Stimulated activated CD4-positive, alpha-beta T cell treated with anti-CD3 and anti-CD28 coated beads, Interleukin-15, amount 100 ng/mL, for 48 hours (primary cell): ENCODE measurements at places on chromosomes 2 and 18.
A peak's percentile ranks its signal among the peaks of the same experiment; 100 is the strongest.

GRCh38 chr18:6793986-6794385 lies 64.5 kb downstream of the ARHGAP28 start:
- no peak for DNase-seq

GRCh38 chr2:155190342-155190741 lies 491.8 kb downstream of the KCNJ3 start:
- no peak for DNase-seq

DNA sequence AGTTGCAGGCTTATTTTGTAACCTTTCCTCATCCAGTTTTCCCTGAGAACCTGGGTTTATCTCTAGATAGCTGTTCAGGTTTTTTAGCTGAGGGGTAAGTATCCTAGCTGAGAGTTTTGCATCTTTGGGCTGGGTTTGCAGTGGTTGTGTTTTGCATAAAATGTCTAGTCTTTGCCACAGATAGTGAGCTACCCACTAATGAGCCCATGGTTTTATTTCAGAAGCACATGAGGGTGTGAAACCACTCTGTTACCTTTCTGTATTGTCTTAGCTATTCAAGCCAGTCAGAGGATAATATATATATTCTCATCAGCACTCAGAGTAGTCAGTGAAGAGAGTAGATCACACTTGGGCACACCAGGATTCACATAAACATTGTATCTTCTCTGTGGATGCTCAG lies 24.6 kb upstream of the TXNDC2 start:
- no peak for DNase-seq

DNA sequence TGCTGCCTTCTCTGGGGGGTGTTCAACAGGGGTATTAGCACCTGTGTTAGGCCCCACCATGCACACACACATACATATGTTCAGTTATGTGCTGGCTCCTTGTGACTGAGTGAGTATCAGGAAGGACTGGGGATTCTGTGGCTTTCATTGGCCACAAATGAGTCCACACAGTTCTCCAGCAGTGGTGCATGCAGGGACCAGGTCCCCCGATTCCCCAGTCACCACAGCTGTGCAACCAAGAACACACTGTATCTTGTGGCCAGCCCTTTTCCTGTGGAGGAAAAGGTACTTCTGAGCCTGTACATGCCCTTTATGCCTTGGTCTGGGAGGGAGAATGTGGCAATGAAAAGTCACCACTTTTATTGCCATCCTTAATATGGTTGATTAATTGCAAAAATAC lies 74.9 kb upstream of the KLF7 start:
- no peak for DNase-seq

DNA sequence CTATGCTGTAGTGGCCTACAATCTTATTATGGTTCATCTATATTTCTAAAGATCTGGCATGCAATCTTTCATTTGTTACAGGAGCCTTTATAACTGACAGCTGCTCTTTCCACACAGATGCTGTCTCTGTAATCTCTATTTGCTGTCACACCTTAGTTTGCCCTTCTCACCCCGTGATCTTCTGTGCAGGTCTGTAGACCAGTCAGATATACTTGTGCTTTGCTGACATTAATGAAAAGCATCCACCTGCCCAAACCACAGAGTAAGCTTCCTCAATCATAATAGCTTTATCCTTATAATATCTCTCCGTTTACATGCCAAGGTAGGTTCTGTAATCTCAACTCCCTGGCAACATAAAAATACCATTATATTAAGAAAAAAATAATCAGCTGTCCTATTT lies 122.4 kb downstream of the GRB14 start:
- DNase-seq, result no peak

GRCh38 chr18:35190948-35191697 lies 49.7 kb upstream of the ZNF397 start:
- no peak for DNase-seq

GRCh38 chr18:48777744-48778116 lies 173.0 kb downstream of the SMAD7 start:
- no peak for DNase-seq

- DNase-seq, result no peak
Observed at GRCh38 chr2:23495661-23496114, 110.7 kb downstream of the KLHL29 start.

GRCh38 chr2:73013936-73014335 lies 57.6 kb downstream of the SFXN5 start:
- no peak for DNase-seq

GRCh38 chr18:41499345-41499744 lies 455.7 kb upstream of the PIK3C3 start:
- no peak for DNase-seq

GRCh38 chr2:238817382-238817781 lies 30.5 kb upstream of the TWIST2 start:
- no peak for DNase-seq

GRCh38 chr2:241844066-241844728 lies 14.5 kb downstream of the PDCD1 start:
- peak; percentile 84 for DNase-seq

DNA sequence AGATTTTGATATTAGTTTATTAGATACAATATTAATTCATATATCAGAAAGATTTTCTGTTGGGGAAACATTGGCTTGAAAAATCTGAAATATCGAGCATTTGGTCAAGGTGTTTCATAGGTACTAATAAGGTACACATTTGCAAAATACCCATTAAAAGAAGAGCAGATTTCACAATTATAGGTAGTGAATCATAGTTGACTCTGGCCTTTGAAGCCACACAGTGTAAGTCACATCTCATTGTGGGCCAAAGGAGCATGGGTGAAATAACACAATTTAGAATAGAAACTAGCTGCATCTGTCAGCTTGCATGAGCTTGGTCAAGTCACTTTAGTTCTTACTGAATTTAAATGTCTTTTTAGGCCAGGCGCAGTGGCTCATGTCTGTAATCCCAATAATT lies 4.9 kb downstream of the KDM3A start:
- no peak for DNase-seq

GRCh38 chr2:71865391-71865965 lies 282.2 kb downstream of the CYP26B1 start:
- DNase-seq, result no peak

GRCh38 chr2:128304715-128305554 lies 13.7 kb downstream of the HS6ST1 start:
- DNase-seq, result no peak

DNA sequence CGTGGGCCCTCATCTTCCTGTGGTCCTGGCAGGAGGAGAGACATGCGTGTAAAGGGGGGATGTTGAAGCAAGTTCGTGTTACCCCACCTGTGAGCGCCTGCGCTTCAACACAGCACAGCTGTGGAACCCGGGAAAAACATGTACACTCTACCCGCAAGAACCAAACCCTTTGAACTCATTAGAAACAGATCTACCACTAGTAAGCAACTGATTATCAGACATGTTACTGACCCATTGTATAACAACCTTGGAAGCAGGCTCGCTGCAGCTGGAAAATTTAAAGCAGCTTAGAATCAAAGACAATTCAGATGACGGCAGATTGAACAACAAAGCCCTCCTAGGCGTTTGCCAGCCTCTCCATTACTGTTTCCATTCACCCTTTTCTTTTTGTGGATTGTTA lies 771.7 kb upstream of the SALL3 start:
- no peak for DNase-seq

GRCh38 chr2:39664232-39664887 lies 1.4 kb upstream of the TMEM178A start:
- no peak for DNase-seq

DNA sequence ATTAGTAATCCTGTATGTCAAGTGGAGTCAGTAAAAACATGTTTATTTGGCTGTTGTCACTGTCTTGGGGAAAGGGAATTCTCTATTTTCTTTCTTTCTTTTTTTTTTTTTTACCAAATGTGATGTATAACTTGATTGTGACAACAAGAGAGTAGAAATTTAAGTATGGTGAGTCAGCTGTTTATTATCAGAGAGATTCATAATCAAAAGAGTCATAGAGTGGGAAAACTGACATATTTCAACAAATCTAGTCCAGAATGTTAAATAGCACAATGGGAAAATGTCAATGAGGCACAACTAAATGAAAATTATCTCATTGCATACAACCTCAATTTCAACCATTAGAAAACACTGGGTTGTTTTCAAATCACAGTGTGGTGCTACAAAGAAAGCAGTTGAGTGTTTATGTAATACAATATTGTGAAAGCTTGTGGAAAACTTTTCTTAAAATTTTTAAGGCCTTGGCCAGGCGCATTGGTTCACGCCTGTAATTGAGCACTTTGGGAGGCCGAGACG lies 111.9 kb upstream of the DTNA start:
- no peak for DNase-seq

GRCh38 chr18:2657788-2658458 lies 2.4 kb downstream of the SMCHD1 start:
- DNase-seq, result no peak

GRCh38 chr2:120866071-120866470 lies 130.4 kb downstream of the GLI2 start:
- no peak for DNase-seq

GRCh38 chr2:168348076-168348475 lies 100.7 kb upstream of the STK39 start:
- DNase-seq, result no peak

DNA sequence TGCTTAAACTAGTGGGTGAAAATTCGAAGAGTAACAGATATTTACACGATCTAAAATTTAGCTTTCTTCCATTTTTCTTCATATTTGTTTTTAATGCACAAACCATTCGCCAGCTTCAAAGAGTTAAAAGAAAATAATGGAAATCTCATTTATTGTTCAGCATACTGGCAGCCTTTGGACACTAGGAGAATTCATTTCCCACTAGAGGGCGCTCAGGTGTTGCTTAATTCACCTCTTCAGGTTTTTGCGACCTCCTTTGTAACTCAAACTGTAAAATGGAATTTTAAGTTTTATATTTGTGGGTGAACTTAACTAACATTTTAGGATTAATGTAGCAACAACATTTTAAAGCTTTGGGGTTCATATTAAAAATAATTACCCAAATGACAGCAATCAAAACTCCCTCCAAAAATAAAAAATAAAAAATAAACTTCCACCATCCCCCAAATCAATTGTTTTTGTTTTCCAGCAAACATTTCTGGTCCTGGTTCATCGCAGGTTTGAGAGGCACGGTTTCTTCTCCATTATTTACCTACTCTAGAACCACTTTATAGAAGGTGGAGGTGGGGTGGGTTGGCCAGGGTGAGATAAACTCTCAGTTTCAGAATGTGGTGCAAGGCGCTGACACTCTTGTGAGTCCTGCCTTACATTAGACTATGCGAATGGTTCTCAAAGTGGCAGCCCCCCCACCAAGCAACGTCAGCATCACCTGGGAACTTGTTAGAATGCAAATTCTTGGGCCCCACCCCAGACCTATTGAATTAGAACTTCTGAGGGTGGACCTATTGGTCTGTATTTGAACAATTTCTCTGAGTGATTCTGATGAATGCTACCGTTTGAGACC lies 24.7 kb upstream of the PNPT1 start:
- DNase-seq, result peak; percentile 4

DNA sequence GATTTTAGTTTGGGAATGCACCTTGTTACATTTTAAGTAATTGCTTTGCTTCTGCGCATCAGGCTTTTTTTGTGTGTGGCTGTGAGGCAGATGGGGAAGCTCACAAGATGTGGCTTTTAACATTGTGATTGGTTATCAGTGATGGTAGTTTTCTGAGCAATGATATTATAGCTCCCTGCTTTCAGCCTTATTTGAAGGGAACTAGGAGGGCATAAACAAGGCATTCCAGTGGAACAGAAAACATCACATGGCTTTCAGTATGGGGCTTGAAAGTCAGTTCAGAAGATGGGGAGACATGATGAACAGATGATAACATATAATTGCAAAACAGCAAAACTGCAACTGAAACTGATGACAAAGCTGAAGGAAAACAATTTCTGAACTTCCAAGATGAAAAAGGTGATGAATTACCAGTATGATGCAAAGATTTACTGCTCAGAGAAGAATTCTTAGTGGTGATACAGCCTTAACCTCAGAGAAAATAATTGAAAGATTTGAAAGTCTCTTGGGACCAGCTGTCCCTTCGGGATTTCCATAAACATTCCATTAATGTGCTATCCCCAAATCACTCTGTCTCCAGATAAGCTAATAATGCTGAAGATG lies 439.7 kb downstream of the RND3 start:
- no peak for DNase-seq

DNA sequence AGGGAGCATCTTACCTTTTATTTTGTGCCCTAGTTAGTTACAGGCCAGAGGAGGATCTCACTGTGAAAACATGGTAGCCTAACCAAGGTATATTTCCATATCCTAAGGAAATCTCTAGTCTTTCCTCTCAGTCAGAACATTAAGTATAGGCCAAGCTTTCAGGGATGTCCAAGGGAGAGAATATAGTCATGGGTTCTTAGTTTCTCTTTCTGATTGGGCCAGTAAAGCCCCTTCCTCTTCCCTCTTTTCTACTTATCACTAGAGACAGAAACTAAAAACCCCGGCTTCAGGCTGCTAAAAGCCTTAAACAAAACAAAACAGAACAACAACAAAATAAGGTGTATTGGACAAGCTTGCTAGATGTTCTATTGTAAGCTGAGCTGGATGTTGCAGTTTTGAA lies 44.3 kb upstream of the TNFRSF11A start:
- no peak for DNase-seq

DNA sequence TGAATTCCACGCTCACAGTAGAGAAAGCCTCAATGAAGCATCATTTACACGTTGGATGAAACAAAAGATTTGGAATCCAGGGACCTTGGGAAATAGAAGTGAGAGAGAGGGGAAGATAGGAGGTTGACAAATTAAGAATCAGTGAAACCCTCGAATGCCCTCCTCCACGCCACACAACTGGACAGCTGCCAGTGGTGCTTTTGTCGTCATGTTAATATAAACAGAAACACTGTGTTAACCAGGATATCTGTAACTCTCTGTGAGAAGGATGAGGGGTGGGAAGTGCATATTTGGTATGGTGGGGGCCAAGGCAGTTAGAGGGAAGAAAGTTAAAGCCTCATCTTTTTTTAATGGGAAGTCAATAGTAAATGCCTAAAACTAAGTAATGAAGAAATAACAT lies 108.7 kb downstream of the GFPT1 start:
- no peak for DNase-seq

DNA sequence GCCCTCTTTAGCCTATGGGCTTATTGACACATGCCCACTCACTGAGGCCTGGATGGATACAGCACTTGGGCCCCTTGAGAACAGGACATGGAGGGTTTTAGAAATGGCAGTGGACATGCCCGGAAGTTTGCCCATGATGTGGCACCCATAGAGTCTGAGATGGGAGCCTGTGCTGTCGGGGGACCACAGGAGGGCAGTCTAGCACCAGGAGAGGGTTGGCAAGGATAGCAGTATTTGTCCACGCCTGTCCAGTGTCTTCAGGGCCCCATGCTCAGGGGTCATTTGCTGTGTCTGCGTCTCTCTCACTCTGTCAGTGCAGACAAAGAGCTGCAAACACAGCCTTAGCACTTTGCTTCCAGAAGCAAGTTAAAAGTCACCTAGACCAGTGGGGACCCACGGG lies 48.7 kb downstream of the IL1RL2 start:
- DNase-seq, result no peak

DNA sequence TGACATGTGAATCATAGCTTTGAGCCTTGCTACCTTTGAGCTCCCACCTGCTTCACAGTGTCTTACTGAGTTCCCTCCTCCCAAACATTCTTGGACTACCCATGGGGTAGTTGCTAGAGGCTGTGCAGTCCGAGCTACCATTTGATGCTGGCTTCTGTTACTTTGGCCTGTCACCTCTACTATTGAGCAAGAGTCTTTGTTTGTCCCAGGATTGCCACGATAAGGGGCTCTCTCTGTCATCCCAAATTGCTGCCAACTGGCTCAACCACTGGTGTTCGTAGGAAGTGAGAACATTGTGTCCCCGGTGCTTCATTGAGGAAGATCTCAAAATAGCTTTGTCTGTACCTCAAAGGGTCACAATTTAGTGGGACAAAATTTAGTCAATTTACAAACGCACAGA lies 59.1 kb upstream of the PAX8 start:
- DNase-seq, result no peak

GRCh38 chr2:176535467-176536113 lies 266.3 kb downstream of the MTX2 start:
- no peak for DNase-seq

GRCh38 chr2:110099471-110100225 lies 16.0 kb downstream of the MALL start:
- no peak for DNase-seq
